ENCODE measurements at places on chromosomes 6 and 20.

DNA sequence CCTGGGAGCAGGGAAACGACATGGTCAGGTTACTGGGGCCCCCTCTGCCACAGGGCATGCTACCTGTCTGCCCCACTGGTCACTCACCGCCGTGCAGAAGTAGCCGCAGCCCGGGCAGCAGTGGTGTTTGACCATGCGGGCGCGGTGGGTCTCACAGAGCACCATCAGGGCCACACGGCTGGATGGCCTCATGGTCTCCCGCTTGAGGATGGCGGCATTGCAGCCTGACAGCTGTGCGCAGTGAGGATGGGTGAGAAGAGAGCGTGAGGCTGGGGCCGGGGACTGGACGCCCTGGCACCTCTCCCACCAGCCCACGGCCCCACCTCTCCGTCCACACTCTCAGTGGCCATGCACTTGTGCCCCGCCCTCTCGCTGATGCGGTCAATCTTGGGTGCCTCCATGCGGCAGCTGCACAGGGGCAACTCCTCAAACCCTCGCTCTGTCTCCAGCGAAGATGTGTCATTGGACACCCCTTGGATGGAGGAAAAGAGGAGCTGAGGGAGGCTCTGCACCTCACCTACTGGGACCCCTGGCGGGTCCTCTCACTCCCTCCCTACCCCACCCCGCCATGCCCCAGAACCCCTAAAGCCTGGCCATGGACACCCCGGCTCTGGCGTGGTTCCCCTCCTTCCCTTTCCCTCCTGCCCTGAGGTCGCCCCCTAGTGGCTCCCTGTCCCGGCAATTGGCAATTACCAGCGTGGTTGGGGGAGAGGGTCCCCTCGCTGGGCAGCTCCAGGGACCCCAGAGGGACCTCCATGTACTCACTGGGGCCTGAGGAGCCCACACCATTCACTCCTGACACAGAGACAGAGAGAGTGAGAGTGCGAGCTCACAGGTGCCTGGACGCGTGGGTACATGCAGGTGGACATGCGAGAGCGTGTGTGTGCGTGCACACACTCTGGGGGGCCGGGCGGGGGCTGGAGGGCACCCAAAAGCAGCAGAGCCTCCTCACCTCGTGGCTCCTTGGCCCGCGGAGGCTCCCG lies 8.9 kb downstream of the EHMT2 start:
- DNase-seq = no peak

- DNase-seq = no peak
These were observed 1.6 kb downstream of the ADGRB3 start for GRCh38 chr6:68636666-68637065.

GRCh38 chr6:56540232-56541029 lies 102.3 kb downstream of the DST start:
- DNase-seq = no peak

- DNase-seq = no peak
These were observed 179.9 kb upstream of the RUNX2 start for GRCh38 chr6:45148278-45148677.

DNA sequence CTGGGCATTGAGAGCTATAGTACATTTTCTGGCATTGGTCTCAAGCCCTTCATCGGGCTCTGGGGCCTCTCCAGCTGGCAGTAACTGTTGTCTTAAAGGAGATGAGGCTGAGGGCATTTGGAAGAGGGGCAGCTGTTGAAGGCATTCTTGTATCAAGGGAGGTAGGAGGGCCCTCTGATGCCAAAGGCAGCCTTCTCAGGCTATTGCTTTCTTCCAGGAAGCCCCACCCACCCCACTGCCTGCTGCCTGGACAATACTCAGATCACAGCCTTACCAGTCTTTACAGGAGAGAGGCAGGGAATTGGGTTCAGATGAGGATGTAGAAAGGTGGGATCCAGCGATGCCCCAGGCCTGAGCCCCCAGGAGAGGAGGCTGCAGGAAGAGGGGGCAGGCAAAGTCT lies 46.0 kb downstream of the CPXM1 start:
- DNase-seq = no peak

DNA sequence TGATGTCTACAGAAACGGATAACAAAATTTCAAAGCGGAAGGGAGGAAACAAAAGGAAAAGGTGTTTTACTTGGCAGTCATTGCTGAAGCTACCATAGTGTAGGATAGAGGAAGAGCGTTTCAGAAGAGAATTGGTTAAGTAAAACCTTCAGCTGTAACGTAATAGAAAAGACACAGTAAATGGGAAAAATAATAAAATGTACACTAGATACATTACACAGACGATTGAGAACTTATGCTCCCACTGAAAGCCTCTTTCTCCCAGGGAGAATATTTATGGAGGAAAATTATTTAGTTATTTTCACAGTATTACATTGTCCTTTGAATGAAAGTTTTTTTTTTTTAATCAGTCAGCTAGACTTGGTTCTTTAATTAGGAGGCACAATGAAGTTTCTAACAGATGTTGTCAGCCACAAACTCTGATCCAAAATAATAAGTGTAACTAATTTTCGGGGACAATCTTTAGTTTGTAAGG lies 90.7 kb upstream of the PRDM1 start:
- DNase-seq = no peak

DNA sequence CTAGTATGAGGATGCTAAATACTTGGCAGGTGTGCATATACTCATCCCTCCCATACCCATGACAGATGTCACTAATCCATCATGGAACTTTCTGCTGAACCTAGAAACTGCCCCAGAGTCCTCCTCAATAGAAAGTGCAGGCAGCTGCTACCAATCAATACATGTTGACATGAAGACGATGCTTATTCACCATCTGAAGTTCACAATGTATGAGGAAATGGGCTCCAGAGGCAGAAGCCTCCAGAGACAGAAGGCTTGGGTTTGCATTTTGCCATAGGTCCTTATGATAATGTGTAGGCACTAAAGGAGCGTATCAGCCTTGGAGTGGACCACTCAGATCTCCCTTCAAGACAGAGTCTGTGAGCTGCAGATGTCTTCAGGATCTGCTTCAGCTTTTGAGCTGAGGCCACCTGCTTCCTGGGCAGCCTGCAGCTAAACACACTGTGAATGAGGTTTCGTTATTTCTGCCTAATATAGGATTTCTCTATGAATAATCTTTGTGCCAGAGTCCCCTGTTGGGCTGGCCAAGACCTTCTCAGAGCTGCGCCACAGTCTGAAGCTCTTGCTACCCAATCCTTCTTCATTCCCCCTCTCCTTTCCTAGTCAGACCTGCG lies 7.5 kb upstream of the KIAA1755 start:
- DNase-seq = no peak

DNA sequence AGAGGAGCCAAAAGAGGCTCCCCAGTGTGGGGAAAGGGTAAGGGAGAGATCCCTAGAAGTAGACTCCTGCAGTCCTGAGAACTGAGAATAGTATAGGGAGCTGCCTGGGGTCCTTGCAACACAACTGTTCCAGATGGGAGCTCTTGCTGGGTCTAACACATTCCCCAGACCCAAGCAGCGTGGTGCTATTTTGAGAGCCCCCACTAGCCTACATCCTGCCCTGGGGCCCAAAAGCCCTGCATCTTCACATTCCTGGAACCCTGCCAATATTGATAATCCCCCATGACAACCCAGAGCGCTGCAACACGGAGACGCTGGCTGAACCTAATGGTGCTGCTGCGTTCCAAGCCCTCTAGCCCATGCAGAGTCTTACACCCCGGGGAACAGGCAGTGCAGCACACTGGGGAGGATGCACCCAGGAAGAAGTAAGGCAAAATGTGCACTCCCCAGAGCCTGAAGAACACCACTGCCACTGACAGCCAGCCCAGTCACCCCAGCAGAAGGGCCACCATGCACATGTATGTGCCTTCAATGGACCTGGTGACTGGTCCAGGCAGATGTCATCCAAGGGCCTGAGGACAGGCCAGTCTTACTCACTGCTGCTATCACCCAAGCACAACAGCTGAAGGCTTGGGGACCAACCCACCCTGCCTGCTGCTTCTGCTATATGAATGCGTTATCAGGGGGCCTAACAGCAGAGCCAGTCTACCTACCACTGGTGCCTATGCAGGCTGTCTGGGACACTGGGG lies 7.0 kb upstream of the RNF217 start:
- no peak for DNase-seq

DNA sequence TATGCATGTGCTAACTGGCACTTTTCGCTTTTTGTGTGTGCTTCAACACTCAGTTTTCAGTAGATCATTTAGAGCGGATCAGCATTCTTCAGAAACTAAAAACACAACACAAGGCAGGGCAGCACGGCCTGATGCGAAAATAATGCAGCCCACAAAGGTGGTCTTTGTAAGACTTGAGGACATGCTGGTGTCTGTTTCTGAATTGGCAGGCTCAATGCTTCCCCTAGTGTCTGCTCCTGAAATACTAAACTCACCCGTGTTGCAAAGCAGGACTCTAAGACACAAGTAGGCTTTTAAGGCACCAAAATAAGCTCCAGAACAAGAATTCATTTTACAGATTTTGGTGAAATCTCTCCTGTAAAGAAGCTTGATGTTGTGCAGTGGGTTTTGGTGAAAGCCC lies 676.5 kb downstream of the TENT5A start:
- DNase-seq = no peak

GRCh38 chr6:75344455-75344854 lies 59.9 kb upstream of the TMEM30A start:
- DNase-seq = no peak

GRCh38 chr6:14194976-14195375 lies 77.4 kb downstream of the CD83 start:
- DNase-seq = no peak

DNA sequence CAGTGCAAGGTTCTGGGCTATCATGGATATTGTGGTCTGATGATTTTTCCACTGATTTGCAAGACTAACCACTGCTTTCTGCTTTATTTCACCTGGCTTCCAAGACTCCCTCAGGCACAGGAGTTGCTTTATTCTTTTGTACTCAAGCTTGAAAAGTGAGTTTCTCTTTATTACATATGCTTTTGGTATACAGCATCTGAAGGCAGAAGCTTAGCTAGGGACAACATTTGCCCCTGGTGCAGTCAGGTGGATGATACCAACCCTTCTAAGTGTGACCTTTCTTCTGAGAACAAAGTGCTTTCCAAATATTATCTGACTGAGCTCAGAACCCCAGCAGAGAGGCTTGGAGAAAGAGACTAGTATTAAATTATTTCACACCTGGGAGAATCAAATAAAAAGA lies 94.0 kb upstream of the PHACTR1 start:
- DNase-seq = no peak

DNA sequence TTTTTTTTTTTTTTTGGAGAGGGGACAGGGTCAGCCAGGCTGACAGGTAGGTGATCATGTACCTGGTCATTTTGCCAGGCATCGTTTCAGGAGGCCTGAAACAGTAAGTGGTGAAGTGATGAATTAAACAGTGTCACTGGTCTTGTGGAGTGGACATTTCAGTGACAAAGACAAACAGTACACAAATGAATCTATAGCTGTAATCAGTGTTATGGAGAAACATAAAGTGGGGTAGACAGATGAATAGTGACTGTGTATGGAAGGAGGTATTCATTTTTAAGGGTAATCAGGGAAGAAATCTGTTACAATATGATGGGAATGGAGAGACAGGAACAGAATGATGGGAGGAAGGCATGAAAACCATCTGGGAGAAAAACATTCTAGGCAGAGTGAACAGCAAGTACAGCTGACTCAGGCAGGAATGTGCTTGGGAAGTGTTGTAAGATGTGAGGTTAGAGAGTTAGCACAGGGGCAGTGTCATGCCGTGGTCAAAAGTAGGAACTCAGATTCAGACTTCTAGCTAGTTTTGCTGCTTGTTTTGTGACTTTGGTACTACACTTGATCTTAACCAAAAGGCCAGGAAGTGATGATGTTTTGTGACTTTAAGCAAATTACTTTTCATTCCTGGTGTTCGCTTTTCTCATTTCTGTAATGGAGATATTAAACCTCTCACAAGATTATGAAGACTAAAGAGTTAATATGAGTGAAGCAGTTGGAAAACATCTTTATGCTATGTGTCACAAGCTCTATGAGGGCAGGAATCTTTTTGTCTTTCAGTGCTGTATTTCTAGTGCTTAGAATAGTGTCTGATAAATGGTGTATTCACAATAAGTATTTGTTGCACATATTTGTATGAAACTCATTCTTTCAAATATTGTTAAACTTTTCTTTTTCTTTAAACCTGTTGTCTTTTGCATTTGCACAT lies 43.4 kb downstream of the QKI start:
- DNase-seq = no peak

DNA sequence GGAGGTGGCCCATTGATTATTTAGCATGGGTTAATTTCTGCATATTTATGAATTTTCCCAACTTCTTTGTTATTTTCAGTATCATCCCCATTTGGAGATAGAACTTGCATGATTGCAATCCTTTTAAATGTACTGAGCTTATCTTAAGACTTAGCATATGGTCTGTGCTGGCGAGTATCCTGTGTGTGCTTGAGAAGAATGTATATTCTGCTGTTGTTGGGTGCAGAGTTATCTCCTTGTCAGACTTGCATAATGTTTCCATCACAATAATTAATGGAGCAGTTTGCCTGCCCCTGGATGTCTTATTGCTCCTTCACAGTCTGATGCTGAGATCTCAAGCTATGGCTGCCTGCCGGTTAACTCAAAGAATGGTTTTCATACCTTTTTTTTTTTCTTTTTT lies 112.6 kb downstream of the CDYL start:
- DNase-seq = no peak

DNA sequence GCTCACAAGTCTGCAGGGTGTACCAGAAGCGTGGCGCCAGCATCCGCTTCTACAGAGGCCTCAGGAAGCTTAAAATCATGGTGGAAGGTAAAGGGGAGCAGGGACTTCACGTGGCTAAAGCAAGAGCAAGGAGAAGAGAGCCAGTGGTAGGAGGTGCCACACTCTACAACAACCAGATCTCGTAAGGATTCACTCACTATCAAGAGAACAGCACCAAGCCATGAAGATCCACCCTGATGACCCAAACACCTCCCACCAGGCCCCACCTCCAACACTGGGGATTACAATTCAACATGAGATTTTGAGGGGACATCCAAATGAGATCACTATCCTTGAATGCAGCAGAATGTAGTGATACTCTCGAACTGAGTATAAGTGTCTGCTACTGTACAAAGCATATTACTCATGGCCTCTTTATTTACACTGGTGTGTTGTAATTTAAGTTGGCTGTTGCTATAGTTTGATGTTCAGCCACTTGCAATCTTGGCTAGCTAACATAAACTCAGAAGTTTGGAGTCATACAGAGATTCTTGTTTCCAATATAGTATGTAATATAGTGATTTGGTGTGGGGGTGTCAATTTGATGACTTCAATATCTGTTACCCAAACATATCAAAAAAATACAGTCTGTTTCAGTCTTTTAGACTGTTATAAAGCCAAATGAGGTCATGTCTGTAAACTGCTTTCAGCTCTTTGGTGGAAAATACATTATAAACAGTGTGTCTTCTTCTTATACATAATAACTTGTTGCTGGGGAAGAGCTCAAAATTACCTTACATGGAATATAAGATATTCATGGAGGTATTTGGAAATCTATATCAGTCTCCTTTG lies 39.4 kb upstream of the MYLIP start:
- no peak for DNase-seq

Data from LNCaP clone FGC (cell line).